ENCODE measurements at places on chromosomes 1 and 21.

- DNase-seq = no peak
These were observed 127.8 kb downstream of the TBX19 start for GRCh38 chr1:168408539-168408865.

- peak; percentile 51 for DNase-seq
These were observed 39.3 kb downstream of the TCP10L start for GRCh38 chr21:32545948-32546441.

DNA sequence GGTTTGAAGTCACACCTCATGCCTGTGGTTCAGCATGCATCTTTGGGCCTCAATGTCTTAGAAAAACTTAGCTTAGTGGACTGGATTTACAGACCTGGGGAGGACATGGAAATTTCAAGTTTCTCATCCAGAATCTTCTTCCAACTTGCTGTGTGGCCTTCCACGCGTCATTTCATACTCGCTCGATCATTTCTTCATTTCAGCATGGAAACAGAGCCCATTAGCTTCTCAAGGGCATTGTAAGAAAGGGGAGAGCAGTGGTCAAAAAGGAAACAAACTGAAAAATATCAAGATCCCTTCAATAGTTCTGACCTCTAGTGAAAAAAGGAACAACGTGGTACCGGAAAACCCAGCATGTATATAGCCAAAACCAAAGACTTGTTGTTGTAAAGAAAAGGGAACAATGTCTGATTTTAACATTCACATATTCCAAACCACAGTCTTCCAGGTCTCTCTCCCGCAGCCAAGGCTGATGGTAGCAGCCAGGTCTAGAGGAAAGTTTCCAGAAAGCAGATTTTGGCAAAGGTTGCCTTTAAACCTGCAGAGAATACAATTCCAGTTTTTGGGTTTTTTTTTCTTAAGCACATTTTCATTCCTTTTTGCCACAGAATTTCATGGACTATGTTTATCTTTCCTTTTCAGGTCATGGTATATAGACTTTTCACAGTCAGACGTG lies 97.0 kb upstream of the CDC42BPA start:
- no peak for DNase-seq

GRCh38 chr1:1026599-1027413 lies 6.9 kb downstream of the AGRN start:
- DNase-seq = no peak

- DNase-seq = no peak
These were observed 9.5 kb downstream of the ZBTB7B start for GRCh38 chr1:155012026-155012546.

- no peak for DNase-seq
These were observed 54.6 kb upstream of the POU3F1 start for GRCh38 chr1:38101037-38101785.

DNA sequence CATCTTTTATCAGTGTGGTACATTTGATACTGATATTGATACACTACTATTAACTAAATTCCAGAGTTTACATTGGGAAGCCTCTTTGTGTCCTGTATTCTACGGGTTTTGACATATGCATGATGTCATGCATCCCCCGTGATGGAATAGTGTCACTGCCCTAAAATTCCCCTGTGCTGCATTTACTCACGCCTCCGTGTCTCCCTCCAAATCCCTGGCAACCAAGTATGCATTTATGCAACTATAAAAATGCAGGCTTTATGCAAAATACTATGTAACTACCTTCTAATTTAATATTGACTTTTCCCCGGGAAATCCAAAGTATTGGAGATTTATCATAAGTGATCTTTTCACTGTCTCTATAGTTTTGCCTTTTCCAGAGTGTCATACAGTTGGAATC lies 453.7 kb upstream of the RUNX1 start:
- DNase-seq = no peak

- no peak for DNase-seq
These were observed 90.4 kb downstream of the APP start for GRCh38 chr21:26080211-26080610.

- DNase-seq = no peak
These were observed 6.1 kb downstream of the LDLRAP1 start for GRCh38 chr1:25549273-25550154.

GRCh38 chr1:39981945-39982344 lies 27.0 kb downstream of the MFSD2A start:
- peak; percentile 53 for DNase-seq

DNA sequence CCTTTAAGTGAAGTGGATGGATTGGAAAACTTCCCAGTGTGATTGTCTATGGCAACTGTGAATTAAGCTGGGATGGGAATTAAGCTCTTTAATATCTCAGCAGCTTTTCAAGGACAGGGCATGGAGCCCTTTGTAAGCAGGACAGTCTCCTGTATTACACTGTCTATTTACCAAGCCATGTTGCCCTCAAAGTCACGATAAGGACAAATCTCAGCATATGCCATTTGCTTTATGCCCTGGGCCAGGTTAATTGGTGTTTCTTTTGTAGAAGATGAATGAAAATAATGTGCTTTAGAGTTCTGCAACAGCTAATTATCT lies 17.6 kb downstream of the UTP25 start:
- DNase-seq = no peak

Data from RKO (cell line).